Substantia nigra (tissue), 51 donors: ENCODE measurements at places on chromosomes 7 and 10.

- peak; percentile 4 for DNase-seq
These were observed 15.6 kb downstream of the CUBN start for GRCh38 chr10:17113889-17114540.

GRCh38 chr10:63515002-63515763 is 6.0 kb upstream of the REEP3 start:
- DNase-seq: no peak

DNA sequence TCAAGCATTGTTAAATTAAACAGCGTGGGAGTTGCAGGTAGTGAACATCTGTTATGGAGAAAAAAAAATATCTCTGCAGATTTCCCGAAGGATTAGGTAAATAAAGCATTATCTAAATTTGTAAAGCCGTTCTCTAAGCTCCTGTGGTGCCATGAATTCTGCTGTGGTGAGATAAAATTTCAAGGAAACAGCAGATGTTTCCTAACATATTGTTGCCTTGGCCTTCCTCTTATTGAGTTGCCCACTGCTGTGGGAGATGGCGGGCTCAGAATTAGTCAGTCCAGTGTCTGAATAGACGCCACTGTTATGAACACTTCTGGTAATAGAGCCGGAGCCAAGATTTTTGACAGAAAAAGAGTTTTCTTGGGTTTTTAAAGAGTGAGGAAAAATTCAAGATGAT is 82.6 kb upstream of the ELMO1 start:
- DNase-seq: no peak

GRCh38 chr10:105150259-105150880 is 509.3 kb downstream of the SORCS3 start:
- DNase-seq: no peak

GRCh38 chr10:36023939-36024338 is 381.8 kb upstream of the FZD8 start:
- DNase-seq: no peak

GRCh38 chr7:38829488-38830165 is 79.4 kb downstream of the VPS41 start:
- DNase-seq: no peak

- DNase-seq: no peak
These were observed 14.4 kb upstream of the TNRC18 start for GRCh38 chr7:5437987-5438386.

DNA sequence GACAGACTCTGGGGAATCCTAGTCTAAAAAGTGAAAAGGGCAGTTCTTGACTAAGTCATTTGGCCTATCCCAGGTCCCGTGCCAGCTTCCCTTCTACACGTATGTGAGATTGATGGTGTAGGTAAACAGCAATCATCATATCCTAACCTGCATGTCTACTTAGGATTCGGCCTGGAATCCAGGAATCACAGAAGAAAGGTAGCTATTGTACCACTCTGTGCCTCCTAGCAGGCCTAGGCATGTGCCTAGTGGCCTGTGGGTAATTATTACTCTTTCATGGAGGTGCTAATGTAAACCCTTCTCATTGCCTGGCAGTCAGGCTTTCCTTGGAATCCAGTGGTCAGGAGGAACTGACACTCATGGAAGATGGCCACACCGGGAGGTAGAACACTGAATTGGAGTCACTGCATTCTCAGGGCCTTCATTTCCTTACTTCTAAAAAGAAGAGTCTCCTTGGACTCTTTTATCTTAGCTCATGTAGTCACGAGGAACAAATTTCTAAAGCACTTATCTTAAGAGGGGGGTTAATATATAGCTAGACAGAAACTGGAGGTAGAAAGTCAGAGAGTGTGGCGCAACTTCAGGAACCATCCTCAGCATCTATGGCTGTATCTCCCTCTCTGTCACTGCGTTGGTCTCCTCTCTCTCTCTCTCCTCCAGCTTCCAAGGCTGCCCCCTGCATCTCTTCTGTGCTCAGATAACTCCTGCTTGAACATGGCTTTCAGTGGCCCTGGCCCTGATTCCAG is 122.5 kb downstream of the C1GALT1 start:
- DNase-seq: no peak

- DNase-seq: peak; percentile 13
These were observed 55.2 kb upstream of the GSDME start for GRCh38 chr7:24812305-24812945.

DNA sequence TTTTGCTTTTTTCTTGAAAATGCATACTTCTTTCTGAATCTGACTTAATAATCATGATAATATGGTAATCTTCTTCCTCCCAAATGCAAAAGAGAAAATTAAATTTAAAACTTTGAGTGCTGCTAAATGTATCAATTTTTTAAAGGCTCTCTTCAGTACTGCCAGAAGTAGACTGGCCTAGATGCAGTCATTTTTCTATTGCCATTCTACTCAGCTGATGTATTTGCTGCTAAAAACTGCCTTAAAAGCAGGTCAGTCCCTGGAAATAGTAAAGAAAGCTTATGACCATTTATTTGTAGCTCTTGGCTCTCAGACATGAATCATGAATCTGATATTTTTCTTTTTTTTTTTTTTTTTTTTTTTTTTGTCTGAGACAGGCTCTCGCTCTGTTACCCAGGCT is 28.5 kb downstream of the NAPEPLD start:
- DNase-seq: no peak

DNA sequence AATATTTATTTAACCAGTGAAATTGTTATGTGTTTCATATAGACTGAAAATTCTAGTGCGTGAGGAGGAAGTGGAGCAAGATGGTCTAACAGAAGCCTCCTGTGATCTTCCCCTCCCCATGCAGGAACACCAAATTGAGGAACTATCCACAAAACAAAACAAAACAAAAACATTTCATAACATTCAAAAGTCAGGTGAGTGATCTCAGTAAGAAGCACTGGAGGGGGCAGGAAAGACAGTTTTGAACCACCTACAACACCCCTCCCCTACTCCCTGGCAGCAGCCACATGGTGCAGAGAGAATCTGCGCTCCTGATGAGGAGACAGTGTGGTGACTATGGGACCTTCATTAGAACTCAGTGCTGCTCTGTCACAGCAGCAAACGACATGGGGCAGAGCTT is 221.9 kb upstream of the SEMA3C start:
- no peak for DNase-seq

DNA sequence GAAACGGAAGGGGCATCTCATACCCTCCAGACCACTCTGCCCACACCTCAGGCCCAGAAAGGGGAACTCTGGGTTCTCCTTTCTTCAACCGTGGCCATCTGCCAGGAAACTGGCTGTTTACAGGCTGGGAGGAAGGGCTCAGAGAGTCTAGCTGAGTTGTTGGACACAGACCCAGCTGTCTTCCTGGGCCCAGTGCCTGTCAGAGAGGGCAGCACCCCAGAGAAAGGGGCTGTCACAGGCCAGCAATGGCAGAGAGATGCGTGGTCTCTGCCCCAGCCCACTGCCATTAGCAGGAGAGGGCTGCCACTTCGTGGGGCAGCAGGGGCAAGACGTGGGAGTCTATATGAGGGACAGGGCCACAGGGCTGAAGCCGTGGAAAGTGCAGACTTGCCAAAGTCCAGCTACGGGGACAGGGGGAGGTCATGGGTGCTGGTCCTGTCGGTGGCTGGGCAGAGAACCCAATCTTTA is 11.0 kb downstream of the GRID1 start:
- DNase-seq: peak; percentile 92

- DNase-seq: peak; percentile 75
These were observed 33.1 kb downstream of the ZMIZ1 start for GRCh38 chr10:79101560-79102497.

- DNase-seq: no peak
These were observed 262.2 kb downstream of the CCSER2 start for GRCh38 chr10:84590327-84591193.

DNA sequence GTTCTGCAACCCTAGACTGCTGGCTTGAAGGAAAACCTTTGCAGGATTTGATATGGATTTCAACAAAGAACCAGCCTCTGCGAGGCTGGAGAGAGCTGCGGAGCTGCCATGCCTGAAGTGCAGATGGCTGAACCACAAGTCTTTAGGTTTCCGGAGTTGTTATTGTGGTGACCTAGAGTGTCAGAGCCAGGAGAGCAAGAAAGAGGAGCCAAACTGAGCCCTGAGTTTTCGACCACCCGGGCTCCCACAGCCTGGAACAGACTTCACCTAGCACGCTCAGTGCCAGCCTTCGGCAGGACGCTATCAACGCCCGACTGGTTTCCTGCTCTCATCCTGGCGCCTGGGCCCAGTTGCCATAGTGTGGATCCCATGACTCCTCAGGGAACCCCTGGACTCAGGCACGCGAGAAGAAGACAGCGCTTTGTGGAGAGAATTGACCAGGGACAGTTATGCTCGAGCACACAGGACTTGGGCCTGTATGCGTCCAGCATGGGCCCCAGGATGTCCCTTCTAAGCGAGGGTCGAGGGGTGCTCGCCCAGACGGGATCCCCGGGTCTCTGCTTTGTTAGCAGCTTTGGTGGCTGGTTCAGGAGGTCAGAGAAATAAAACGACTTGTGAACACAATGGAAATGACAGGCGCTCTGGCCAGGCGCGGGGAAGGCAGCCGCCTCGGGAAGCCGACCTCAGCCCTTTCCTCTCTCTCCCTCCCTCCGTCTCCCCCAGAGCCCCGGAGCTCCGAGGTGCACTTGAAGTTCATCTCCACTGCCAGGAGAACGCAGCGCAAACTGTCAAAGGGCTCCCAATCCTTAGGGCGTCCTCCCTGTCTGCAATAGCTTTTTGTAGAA is 1.8 kb upstream of the GAD2 start:
- no peak for DNase-seq

DNA sequence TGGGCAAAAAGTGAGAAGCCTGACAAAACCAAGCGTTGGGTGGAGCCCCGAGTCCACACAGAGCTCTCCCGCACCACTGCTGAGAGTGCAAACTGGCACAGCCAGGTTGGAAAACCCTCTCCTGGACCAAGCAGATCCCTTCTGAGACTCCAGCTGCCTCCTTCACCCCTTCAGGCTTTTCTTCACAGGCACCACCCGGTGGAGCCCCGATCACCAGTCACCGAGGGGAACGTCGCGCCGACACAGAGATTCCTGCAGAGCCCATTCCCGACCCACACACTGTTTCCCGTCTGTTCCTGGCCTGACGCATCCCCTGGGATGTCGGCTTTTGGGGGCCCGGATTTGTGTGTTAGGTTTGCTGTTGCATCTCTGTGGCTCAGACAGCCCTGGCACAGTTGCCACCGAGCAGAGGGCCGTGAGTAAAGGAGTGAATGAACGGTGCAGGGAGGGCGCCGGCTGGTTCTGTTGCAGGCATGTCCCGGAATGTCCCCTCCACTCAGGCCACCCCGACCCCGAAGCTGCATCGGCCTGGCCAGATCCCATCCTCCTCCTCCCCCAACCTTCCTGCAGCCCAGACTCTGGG is 51.0 kb upstream of the INPP5A start:
- DNase-seq: no peak

GRCh38 chr7:135236727-135237126 is 3.1 kb downstream of the STRA8 start:
- no peak for DNase-seq

- no peak for DNase-seq
These were observed 1156.6 kb upstream of the AUTS2 start for GRCh38 chr7:68441645-68442044.

DNA sequence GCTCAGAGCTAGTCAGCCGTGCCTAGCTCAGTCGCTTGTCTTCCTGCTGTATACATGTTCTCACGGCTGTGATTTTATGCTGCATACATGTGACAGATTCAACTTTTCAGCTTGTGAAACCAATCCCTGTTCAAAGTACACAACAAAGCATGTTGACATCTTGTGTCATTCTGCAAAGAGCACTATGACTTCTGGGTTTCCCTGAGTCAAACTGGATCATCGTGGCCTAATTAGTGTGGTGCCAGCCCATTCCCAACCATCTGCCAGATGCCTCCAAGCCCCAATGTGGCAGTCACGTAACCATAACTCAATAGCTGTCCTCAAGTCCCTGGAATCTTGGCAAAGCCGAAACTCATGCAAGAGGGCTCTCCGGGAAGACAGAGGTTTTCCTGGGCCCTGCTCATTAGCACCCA is 144.8 kb downstream of the MYOF start:
- DNase-seq: no peak

DNA sequence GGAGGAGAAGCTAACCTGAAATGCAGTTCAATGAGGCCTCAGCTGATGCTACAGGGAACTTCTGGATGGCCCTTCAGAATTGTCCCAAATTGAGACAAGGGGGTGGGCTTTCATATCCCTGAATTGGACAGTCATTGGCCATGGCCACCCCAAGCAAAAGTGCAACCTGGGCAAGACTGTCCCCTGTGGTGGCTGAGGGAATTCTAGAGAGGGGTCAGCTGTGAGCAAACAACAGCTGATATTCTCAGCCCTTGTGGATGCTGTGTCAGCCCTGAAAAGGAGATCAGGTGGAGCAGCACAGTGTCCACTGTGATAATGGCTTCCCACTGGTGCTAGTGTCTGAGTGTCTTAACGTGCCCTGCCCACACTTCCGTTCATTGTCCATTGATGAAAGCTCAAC is 76.6 kb downstream of the SLC16A9 start:
- DNase-seq: no peak

- DNase-seq: no peak
These were observed 18.5 kb downstream of the ANKRD22 start for GRCh38 chr10:88833156-88833555.

DNA sequence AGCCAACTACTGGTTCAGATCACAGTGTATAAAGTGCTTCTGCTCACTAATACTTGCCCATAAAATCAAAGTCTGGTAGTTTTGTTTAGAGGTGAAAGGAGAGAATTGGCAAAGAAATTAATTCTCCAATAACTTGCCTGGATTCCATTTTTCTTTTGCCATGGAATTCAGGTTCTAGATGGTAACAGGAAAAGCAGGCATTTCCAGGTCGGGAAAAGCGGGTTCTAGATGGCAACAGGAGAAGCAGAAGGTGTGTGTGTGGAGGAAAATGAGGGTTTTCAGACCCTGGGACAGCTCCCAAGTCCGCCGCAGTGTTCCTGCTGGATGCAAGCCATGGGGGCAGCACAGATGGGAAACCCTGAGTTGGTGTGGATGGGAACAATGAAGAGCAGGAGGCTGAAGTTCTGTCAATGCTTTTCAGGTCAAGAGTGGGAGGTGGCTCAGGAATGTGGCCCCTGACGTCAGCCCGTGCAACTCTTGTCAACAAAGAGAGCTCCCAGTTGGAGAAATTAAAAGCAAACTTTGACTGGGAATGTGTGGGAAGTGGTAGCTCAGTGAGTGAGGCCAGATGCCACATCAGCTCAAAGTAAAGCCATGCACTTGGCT is 696.7 kb downstream of the LRMDA start:
- no peak for DNase-seq

DNA sequence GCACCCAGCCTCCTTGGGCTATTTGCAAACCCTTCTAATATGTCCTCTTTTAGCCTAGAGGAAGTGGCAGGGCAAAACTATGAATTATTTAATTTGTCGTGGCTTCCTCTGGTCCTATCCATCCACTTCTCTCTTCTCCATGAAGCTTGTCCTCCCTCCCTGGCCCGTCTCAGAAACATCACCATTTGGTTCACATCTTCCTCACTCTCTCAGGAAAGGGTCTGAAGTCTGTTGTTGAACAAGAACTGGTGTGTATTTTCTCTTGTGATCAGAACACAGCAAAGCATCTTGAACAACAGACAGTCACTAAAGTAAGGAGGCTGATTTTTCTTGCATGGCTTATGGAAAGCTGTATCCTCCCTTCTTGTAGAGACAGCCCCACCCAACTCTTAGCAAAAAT is 550.1 kb upstream of the NRP1 start:
- DNase-seq: no peak
